ENCODE measurements at places on chromosomes 16 and 17.

GRCh38 chr17:45771271-45771959 is 12.7 kb upstream of the CRHR1 start:
- DNase-seq: no peak

DNA sequence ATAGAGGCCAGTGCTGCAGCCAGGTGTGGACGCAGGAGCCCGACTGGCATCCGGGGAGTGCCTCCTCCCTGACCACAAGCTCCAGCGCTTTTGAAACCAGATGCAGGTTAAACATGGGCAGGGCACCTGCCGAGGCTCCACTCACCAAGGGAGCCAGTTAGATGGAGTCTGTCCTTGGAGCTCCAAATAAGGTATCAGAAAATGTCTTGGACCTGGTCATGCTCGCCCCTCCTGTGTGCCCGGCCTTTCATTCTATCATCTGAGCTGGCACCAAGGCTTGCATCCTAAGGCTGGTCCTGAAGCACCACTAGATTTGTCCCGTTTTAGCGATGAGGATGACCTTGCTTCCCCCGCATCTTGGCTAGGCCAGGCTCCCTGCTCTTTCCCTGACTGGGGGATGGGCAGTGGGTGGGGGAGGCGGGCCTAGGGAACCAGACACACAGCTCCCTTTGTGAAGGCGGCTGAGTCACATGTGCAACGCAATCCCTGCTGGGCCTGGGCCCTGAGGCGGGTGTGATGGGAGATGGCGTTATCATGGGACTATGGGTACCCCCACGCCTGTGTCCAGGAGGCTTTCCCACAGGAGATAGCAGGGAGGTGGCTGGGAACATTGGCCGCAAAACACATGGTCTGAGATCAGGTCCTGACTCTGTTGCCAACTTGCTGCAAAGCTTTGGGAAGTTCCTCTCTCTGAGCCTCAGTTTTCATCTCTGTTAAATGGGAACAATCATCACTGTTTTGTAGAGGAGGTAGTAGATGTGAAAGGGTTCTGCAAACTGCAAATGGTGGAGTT is 5.0 kb upstream of the ADGRG1 start:
- peak; percentile 52 for DNase-seq

- DNase-seq: no peak
Observed at GRCh38 chr16:66440970-66441369, 13.9 kb downstream of the BEAN1 start.

- peak; percentile 37 for DNase-seq
Observed at GRCh38 chr16:89920723-89921122, 2.1 kb downstream of the MC1R start.

DNA sequence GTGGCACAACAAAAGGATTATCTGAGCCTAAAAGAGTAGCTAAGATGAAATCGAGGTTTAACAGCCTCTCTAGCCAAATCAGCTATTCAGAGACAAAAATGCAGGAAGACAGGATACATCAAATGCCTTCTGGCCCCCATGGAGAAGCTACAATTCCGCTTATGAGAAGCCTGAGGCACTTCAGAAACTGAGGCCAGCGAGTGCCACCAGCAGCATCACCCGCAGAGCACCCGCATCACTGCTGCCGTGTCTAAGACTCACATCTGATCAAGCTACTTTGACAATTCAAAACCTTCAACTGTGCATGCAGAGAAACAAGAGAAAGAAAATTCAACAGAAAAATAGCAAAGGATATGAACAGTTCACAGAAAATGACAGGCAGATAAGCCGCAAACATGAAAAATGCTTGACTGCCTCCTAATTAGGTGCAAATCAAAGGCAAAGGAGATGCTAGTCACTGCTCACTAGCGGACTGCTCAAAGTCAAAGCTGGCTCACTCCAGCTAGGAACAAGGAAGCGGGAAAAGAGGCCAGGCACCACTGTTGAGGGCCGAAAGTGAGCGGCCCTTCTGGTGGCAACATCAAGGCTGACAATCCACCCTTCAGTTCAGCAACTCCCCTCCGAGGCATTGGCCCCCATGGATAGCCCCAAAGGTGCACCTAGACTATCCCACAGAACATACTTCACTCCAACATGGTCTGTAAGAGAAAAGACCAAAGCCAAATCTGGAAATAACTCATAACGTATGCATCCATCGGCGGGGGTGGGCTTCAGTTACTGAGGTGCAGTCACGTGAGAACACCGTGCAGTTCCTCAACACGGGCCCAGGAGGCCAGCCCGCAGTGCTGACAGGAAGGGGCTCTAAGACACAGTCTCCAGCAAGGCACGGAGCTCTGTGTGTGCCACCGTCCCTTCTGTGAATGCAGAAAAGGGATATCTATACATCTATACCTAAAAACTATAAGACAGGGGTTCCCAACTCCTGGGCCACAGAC is 12.0 kb downstream of the MTHFSD start:
- DNase-seq: no peak

GRCh38 chr16:64292953-64293352 is 828.9 kb downstream of the CDH11 start:
- no peak for DNase-seq
